Hindlimb muscle (tissue), 1 donor: ENCODE measurements at places on chromosomes 2 and 18. TPM values are rescaled to one million over a fixed set of nuclear protein-coding genes. Genes with fewer than 3 reads are reported as not detected.

DNA sequence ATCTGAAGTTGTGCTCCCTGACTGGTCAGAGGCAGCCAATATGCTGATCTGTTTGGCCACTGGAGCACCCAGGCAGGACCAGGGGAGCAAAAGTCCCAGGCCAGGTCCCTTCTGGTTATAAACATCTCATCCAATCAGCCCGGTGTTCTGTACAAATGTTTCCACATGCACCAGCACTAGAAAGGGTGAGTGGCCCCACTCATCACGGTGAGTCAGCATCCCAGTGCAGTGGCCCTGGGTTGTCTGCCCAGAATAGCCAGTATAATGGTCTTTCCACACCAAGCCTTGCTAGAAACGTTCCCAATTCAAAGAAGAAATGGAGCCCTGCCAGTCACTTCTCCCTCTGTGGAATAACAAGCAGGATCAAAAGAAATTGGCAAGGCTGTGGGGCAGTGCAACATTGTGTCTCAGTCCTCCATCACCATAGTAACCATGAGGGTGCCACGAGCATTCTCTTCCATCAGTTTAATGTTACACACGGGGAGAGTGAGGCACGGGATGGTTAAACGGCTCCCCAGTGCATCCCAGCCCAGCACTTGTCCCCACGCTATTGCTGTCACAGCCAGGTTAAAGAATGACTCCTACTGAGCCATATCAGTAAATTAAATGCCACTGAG, 174.9 kb downstream of the SEPTIN10 start:
- no peak for DNase-seq

GRCh38 chr2:235934774-235935484, 233.3 kb downstream of the GBX2 start:
- no peak for DNase-seq

DNA sequence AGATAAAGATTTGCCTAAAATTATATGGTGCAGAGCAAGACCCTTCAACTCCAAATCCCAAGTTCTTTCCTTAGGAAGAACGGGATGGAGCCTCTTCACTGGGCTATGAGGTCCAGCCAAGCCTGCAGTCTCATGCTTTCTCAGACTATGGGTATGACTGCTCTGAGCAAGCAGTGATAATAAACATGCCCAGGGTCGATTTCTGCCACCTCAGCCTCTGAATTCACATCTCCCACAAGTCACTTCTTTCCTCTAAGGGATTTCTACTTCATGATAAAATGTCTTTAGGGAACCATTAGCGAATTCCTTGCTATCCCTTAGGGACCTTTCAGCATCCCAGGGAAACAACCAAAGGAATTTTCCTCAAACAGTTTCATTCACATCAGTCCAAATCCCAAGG, 94.8 kb downstream of the GFPT1 start:
- no peak for DNase-seq

GRCh38 chr18:62389761-62390481, 64.8 kb downstream of the TNFRSF11A start:
- no peak for DNase-seq

GRCh38 chr2:128264881-128265607, 53.6 kb downstream of the HS6ST1 start:
- DNase-seq = no peak

GRCh38 chr2:26767129-26767528, 3.0 kb downstream of the SLC35F6 start:
- DNase-seq = no peak

DNA sequence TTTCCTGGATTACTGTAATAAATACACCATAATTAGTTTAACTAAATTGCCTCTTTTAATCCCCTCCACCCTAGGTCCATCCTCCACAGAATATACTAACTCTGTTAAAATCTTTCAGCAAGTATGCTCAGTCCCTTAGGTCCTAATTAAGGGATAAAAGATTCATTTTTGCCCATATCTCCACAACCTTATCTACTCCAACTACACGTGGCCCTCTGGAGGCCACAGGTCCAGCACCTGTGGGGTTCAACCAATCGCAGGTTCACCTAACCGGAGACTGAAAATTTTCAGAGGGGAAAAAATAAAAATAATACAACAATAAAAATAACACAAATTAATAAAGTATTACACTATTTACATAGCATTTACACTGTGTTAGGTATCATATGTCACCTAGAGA, 86.4 kb downstream of the MAP4K3 start:
- DNase-seq = no peak

DNA sequence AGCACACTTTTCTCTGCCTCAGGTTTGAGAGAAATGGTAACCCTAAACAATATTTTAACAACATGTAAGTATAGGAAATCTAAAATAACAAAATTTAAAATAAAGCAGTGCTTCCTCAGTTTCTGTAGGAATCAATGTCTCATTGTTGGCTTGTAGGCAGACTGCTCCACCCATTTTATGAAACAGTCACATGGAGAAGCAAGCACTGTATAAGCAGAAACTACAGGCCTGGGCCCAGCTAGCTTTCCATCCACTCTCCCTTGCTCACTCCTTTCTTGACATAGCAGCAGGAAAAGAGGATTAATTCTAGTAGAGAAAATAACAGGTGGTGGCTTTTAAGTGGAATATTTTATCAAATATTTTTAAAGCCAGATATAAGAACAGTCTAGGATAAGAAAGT, 97.2 kb downstream of the PLEKHM3 start:
- no peak for DNase-seq

- DNase-seq = no peak
Observed at GRCh38 chr2:119349289-119349688, 17.3 kb downstream of the C2orf76 start.

DNA sequence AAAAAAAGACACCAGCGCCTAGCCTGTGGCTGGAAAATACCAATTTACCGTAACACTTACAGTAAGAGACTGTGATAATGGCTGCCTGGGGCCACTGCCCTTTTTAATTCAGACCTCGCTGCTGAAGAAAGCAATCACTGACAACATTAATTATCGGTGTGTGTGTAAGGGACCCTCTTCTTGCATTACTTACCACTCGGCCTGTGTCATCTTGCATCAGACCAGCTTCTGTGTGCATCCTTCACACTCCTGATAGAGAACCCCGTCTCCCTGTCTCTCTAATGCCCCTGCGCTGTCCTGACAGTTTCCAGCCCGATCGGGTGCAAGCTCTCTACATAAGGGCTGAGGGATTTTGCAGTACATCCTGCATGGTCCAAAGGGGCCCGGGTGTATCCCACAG, 124.4 kb downstream of the ZNF516 start:
- DNase-seq = no peak

DNA sequence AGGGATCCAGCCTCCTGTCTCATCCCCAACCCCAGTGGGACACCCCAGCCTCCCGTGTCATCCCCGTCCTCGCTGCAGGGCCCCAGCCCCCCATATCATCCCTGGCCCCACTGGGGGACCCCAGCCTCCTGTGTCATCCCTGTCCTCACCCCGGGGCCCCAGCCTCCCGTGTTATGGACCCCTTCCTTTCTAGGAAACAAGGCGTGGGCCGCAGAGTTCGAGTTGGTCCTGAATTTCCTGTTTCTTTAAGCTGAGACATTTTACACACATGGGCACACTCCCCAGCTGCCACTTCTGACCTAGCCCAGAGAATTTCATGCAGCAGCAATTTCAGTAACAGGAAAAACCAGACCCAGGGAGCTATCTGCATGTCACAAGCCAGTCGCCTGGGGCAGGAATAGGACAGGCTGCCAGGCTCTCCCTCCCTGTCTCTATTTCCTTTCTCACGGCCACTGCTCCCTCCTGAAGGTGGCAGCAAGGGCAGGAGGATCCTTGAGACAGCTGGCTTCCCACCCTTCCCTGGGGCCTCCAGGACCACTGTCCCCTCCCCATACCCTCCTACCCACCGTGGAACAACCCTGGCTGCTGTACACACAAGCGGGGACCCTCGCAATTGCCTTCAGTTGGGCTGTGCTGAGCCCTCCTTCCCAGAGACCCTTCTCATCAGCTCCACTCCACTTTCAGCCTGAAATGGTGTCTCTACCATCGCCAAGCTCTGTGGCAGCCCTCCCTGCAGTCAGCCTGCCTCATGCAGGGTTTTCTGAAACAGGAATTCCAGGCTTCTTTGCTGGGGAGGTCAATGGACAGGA, 141.9 kb upstream of the ID2 start:
- no peak for DNase-seq

GRCh38 chr18:25289001-25289631, 62.9 kb downstream of the ZNF521 start:
- DNase-seq = peak; percentile 76

GRCh38 chr2:212156088-212156487, 382.5 kb downstream of the ERBB4 start:
- DNase-seq = no peak

DNA sequence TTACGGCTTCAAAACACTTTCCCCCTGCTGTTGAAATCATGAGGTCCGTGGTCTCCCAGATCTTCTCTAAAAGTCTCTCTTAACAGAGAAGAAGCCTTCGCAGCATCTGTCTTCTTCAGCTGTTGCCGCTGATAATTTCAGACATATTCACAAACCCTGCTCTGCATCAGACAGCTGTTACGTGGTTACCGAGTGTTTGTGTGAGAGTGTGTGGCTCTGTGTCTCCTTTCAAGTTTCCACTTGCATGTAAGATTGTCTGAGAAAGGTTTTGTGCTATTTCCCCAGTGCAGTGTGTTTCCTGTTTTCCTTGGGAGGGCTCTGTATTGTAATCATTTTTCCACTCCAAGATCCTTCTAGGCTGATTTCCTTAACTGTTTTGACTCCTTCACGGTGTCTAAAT, 32.8 kb downstream of the MAIP1 start:
- DNase-seq = peak; percentile 72

DNA sequence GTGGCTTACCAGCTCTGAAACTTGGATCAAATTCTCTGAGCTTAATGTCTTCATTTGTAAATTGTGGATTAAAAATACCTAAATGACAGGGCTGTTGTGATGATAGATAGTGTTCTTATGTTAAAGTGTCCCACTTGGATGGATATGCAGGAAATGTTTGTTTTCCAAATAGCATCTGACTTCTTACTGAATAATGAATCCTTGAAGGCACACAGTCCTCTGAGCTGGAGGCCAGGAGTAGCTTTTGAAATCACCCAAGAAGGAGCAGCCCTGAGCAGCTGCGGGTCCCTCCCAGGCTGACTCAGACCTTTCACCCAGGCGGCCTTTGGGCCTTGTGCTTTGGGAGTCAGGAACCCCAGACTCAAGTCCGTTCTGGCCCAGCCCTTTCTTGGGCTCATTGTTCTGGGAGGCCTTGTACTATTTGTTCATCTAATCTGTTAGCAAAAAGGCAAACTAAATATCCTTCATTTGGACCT, 173.0 kb upstream of the GATA6 start:
- DNase-seq = no peak

DNA sequence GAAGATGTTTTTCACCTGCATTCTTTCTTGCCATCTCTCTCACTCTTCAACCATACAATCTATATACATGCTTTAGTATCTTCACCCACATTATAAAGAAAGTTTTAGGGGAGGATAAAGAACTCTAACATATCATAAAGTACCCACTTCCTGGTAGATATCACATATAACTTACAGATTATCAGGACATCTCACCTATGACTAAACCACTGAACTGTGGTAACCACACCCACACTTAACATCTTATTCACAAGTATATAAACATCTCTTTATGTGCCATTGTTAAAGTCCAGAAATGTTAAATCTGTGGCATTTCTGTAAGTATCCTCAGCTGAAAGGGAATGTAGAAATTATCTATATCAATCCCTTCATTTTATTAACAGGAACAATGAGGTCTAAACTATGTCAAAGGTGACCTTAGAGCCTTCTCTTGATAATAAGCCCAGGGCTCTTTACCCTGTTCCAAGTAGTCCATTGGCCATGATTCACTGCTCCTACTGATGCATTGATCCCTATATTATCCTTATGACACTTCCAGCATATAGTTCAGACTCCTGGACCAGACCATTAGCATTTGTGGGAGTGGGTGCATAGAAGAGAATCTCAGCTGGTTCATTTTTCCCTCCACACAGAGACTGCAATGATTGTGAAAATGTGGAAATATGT, 182.4 kb downstream of the SUCLG1 start:
- no peak for DNase-seq

- DNase-seq = peak; percentile 13
Observed at GRCh38 chr2:224442071-224442967, 40.4 kb upstream of the FAM124B start.

GRCh38 chr2:190530248-190530900, 4.1 kb downstream of the NEMP2 start:
- no peak for DNase-seq

DNA sequence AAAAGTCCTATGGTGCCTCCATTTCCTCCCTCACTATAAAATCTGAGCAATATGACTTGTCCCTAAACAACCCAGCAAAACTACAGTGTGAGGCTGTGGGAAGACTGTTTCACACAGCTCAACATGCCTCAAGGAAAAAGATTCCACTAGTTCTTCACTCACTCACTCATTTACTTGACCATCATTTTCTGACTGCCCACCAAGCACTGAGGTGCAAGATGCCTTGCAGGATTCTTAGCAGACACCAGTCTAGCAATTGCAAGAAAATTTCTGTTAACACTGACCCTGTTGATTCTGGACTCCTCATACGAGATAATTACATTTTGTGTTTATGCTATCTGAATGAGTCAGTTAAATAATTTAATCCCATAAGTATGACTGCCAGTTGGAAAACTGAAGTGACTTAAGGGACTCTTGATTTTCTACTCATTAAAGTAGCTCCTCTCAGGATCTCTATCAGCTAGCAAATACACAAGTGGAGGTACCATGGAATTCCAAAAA, 51.9 kb upstream of the PCBP1 start:
- DNase-seq = no peak

DNA sequence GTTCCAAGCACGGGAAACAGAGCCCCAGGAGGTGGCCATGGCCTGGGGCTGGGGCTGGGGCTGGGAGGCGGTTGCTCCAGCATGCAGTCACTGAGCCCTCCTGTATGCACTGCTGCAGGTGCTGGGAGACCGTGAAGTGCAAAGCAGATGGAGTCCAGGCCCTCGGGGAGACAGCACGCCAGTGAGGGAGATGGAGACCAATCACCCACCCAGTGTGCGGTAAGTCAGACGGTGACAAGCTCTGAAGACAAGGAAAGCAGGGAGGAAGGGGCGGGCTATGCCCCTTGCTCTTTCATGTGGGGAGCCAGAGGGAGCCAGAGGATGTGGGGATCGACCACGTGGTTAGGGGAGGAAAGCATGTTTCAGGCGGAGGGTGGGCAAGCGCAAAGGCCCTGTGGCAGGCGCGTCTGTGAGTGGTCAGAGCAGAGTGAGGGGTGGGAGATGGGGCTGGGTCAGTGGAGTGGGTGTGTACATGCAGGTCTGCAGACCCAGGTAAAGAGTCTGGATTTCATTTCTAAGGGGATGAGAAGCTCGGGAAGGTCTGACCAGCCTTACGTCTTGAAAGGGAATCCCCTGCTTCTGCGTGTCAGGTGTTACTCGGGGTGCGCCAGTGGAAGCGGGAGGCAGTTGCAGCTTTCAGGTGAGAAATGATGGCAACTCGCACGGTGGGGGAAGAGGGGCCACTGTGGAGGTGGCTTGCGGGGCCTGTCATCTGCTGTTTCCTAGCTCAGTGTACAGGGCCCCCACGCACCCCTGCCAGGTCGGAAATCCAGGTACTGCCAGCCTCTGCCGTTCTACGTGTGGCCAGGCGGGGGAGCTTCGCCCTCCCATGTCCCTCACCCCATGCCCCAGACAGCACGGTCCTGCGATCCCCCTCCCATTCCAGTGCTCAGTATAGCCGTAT, 19.4 kb downstream of the RRM2 start:
- DNase-seq = no peak

- no peak for DNase-seq
Observed at GRCh38 chr2:119943058-119943457, 69.8 kb upstream of the EPB41L5 start.

GRCh38 chr18:36735130-36735529, 93.7 kb downstream of the TPGS2 start:
- DNase-seq = no peak

Gene NR4A2
- 1.9 TPM for polyA plus RNA-seq

Gene GAD1
- polyA plus RNA-seq = 0.57 TPM

Gene ATP6V1C2
- 1.7 TPM for polyA plus RNA-seq

Gene SPDYA
- polyA plus RNA-seq = 1.5 TPM

Gene SPATA3
- not detected for polyA plus RNA-seq
